Fibroblast of lung (primary cell): ENCODE measurements at places on chromosomes 12 and 14. TPM values are rescaled to one million over a fixed set of nuclear protein-coding genes. Genes with fewer than 3 reads are reported as not detected.

ARHGAP9 gene
- 0.08 and 0.10 TPM in 2 replicates for polyA plus RNA-seq

GRCh38 chr14:32379447-32379846, 50.3 kb downstream of the AKAP6 start:
- H3K4me1 ChIP-seq = no peaks in the 10 kb centered on the region
- no peak overlapping the region for H3K4me3 ChIP-seq
- no peaks in the 10 kb centered on the region for H3K36me3 ChIP-seq
- DNase-seq = no peak

DNA sequence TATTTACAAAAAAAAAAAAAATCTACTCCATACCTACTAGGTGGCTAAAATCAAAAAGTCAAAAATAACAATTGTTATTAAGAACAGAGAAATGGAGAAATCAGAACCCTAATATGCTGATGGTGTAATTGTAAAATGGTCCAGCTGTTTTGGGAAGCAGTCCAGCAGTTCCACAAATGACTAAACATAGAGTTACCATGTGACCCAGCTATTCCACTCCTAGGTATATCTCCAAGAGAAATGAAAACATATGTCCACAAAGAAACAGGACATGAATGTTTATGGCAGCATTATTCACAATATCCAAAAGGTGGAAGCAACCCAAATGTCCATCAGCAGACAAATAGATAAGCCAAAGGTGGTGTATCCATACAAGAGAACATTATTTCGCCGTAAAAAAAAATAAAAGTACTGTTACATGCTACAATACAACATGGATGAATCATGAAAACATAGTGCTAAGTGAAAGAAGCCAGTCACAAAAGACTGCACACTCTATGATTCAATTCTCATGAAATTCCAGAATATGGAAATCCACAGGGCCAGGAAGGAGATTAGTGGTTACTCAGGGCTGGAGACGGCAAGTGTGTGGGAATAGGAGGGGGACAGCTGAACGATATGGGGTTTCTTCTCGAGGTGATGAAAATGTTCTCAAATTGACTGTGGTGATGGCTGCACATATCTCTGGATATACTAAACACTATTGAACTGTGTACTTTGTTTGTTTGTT, 9.1 kb upstream of the DPF3 start:
- peak; percentile 29 for DNase-seq
- no peaks in the 10 kb centered on the region for H3K27me3 ChIP-seq
- H3K27ac ChIP-seq = no peak overlapping the region

DNA sequence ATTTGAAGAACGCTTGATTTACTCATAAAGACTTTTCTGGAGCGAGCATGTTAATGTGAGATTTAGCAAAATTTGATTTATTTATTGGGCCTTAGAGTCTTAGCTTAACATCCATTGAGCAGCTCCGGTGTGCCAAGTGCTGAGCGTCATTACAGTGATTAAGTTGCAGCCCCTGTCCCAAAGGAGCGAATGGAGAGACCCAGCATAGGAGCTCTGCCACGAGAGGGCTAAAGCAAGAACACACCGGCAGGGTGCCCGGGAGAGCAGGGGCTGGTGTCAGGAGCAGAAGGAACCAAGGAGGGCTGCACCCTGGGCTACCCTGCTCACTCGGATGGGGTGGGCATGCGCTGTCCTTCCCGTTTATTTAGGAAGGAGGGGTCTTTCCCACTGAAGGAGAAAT, 50.6 kb downstream of the PPP2R5C start:
- peak overlapping the region; percentile 1 for H3K4me3 ChIP-seq
- H3K27ac ChIP-seq = no peak overlapping the region
- no peaks in the 10 kb centered on the region for H3K27me3 ChIP-seq
- no peak for DNase-seq
- H3K4me1 ChIP-seq = no peaks in the 10 kb centered on the region

SOCS4 gene
- polyA plus RNA-seq = 11.5 TPM in 2 replicates

A2M gene
- polyA plus RNA-seq = 77.6 and 300 TPM in 2 replicates

DNA sequence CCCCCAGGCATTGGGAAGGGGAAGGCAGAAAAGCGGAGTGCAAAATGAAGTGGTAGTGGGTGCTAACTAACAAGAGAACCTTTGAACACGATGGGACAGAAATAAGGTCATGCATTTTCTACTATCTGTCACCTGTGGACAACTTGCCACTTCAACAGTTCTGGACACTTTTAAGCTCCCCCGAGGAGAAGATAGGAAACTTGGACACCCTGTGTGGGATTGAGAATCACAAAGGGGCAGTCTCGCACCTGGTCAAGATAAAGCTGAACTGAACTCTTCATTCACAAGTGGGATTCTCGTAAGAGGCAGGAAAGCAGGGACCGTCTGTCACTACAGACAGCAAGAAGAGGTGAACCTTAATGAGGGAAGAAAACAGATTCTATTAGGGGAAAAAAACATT, 51.6 kb downstream of the EIF2S3B start:
- H3K27me3 ChIP-seq = peaks cover 3% of the 10 kb centered on the region
- no peaks in the 10 kb centered on the region for H3K36me3 ChIP-seq
- no peak for DNase-seq
- no peak overlapping the region for H3K27ac ChIP-seq
- no peak overlapping the region for H3K4me3 ChIP-seq
- no peaks in the 10 kb centered on the region for H3K4me1 ChIP-seq

DNA sequence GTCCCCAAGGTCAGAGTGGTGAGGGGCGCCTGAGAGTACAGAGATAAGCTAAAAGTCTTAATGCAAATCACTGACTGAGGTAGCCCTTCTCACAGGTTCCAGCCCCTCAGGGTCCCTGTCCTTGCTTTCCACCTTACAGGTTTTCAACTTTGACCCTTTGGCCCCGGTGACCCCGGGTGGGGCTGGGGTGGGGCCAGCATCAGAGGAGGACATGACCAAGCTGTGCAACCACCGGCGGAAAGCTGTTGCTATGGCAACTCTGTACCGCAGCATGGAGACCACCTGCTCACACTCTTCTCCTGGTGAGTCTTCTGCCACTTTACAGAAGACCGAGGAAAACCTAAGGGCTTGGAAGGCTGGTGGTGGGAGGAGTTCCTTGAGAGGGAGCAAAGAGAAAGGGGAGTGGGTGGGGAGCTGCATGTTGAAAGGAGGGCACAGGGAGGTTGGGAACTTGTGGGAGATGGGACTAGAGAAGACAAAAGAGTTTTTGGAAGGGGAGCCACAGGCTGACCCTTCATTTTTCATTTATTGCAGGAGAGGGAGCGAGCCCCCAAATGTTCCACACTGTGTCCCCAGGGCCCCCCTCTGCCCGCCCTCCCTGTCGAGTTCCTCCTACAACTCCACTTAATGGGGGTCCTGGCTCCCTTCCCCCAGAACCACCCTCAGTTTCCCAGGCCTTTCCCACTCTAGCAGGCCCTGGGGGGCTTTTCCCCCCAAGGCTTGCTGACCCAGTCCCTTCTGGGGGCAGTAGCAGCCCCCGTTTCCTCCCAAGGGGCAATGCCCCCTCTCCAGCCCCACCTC, 2.4 kb downstream of the MBD6 start:
- H3K27me3 ChIP-seq = no peaks in the 10 kb centered on the region
- H3K4me1 ChIP-seq = peaks cover 19% of the 10 kb centered on the region
- peaks cover 16% of the 10 kb centered on the region for H3K36me3 ChIP-seq
- peak overlapping the region; percentile 91 for H3K4me3 ChIP-seq

LRRC9 gene
- not detected in 2 replicates for polyA plus RNA-seq

DNA sequence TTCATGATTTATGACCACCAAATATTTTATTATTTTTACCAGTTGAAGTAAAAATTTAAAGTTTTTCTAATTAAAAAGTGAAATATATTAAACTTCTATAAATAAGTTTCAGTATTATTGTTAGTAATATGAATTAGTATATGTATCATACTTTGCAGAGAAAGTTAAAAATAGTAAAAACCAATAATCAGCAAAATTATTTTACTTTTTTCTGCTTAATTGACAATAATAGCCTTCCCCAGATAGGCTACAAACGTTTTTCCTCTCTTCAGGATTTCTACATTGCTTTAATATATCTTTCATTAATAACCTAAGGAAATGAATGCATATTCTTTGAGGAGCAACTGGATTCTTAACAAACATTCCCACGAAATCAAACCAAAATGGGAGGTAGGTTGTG, 543.5 kb downstream of the ETNK1 start:
- H3K4me1 ChIP-seq = no peaks in the 10 kb centered on the region
- no peaks in the 10 kb centered on the region for H3K36me3 ChIP-seq
- no peak overlapping the region for H3K4me3 ChIP-seq
- DNase-seq = no peak
- H3K27ac ChIP-seq = no peak overlapping the region

MEG3 gene
- polyA plus RNA-seq = 58.0 and 104 TPM in 2 replicates

DNA sequence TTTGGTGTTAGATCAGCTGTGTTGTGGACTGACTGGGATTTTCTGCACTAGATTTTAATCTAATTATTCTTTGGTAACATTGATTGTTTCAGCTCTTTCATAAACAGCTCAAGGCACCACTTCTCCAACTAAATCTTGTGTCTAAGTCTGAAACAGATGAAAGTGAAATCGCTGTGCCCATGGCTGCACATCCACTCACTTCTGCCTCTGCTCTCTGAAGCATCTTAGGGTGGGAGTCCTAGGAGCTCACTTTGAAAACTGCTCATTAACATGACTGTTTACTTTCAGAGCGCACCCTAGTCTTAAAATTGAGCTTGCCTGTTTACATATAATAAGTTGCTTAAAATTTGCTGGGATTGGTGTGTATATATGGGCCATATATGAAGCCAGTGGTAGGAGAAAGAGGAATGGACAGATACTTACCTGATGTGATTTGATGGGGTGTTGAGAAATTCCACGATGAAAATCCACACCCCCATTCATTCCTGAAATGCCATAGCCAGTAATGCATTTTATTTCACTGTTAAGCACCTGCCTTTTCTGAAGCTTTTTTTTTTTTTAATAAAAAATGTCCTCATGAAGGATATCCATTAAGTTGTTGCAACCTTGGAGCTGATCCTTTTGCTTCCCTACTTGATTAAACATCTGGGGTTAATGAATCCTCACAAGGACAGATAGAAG, 52.8 kb downstream of the PPFIBP1 start:
- peaks cover 1% of the 10 kb centered on the region for H3K36me3 ChIP-seq
- H3K4me1 ChIP-seq = peaks cover 18% of the 10 kb centered on the region
- peak; percentile 22 for DNase-seq
- no peak overlapping the region for H3K4me3 ChIP-seq
- H3K27ac ChIP-seq = no peak overlapping the region

NOS1 gene
- under 0.01 TPM in 1 of 2 replicates, not detected in the other for polyA plus RNA-seq

- peak; percentile 9 for DNase-seq
- no peaks in the 10 kb centered on the region for H3K27me3 ChIP-seq
- H3K36me3 ChIP-seq = no peaks in the 10 kb centered on the region
- no peak overlapping the region for H3K4me3 ChIP-seq
- no peak overlapping the region for H3K27ac ChIP-seq
These were observed 175.5 kb downstream of the PTPRO start for GRCh38 chr12:15497671-15498292.

DNA sequence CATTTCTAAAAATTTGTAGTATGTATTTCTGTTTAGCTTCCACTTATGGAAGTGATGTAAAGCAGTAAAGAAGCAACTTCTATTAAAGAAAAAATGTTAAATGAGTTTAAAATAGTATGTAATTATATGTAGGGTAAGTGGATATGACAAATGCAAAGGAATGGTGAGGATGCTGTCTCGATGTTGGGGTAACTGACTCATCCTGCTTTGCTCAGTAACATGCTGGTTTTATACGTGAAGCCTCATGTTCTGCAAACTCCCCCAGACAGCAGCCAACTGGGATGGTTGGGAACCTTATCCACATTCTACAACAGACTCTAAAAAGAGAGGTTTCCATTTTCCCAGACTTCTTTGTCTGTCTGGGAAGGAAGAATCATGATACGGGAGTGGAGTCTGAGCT, 1006.4 kb upstream of the TMEM132C start:
- no peak overlapping the region for H3K27ac ChIP-seq
- H3K4me1 ChIP-seq = no peaks in the 10 kb centered on the region
- H3K4me3 ChIP-seq = no peak overlapping the region
- DNase-seq = no peak
- H3K36me3 ChIP-seq = no peaks in the 10 kb centered on the region
- H3K27me3 ChIP-seq = no peaks in the 10 kb centered on the region

- H3K27me3 ChIP-seq = no peaks in the 10 kb centered on the region
- H3K36me3 ChIP-seq = no peaks in the 10 kb centered on the region
- no peaks in the 10 kb centered on the region for H3K4me1 ChIP-seq
These were observed 80.3 kb upstream of the GNG2 start for GRCh38 chr14:51780006-51780692.

GRCh38 chr12:85809500-85809899, 26.7 kb downstream of the RASSF9 start:
- H3K27me3 ChIP-seq = no peaks in the 10 kb centered on the region
- no peak overlapping the region for H3K4me3 ChIP-seq
- H3K4me1 ChIP-seq = no peaks in the 10 kb centered on the region
- DNase-seq = no peak
- H3K27ac ChIP-seq = no peak overlapping the region

RPS6KA5 gene
- 0.59 and 1.9 TPM in 2 replicates for polyA plus RNA-seq

STAB2 gene
- not detected in 2 replicates for polyA plus RNA-seq

- H3K27me3 ChIP-seq = no peaks in the 10 kb centered on the region
- no peak for DNase-seq
- H3K36me3 ChIP-seq = no peaks in the 10 kb centered on the region
- H3K4me3 ChIP-seq = no peak overlapping the region
- H3K4me1 ChIP-seq = no peaks in the 10 kb centered on the region
These were observed 126.7 kb downstream of the PHETA1 start for GRCh38 chr12:111242184-111242583.

ADCY6 gene
- polyA plus RNA-seq = 14.4 and 27.4 TPM in 2 replicates

LIN7A gene
- 6.9 and 35.3 TPM in 2 replicates for polyA plus RNA-seq

GRCh38 chr12:52518574-52519386, 1.4 kb downstream of the KRT5 start:
- no peak overlapping the region for H3K27ac ChIP-seq
- no peak for DNase-seq
- H3K36me3 ChIP-seq = no peaks in the 10 kb centered on the region
- H3K27me3 ChIP-seq = no peaks in the 10 kb centered on the region

GRCh38 chr14:68955164-68955850, 23.8 kb downstream of the ACTN1 start:
- H3K36me3 ChIP-seq = peaks cover 11% of the 10 kb centered on the region
- no peaks in the 10 kb centered on the region for H3K27me3 ChIP-seq
- peak overlapping the region; percentile 46 for H3K27ac ChIP-seq
- peaks cover 71% of the 10 kb centered on the region for H3K4me1 ChIP-seq
- no peak for DNase-seq

DNA sequence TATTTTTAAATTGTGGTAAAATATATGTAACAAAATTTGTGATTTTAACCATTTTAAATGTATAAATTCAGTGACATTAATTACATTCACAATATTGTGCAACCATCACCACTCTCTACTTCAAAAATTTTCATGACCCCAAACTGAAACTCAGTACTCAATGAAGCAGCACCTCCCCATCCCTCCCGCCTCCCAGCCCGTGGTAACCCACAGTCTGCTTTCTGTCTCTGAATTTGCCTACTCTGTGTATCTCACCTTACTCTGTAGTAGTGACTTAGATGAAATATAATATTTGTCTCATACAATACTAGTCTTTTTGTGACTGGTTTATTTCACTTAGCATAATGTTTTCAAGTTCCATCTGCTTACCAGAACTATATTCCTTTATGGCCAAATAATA, 36.2 kb downstream of the EML1 start:
- H3K4me3 ChIP-seq = no peak overlapping the region
- no peak for DNase-seq

GRCh38 chr12:23014749-23015148, 389.8 kb downstream of the ETNK1 start:
- H3K36me3 ChIP-seq = no peaks in the 10 kb centered on the region
- no peak for DNase-seq
- H3K27ac ChIP-seq = no peak overlapping the region
- no peaks in the 10 kb centered on the region for H3K27me3 ChIP-seq
